ENCODE measurements at places on chromosomes 2 and 18.

DNA sequence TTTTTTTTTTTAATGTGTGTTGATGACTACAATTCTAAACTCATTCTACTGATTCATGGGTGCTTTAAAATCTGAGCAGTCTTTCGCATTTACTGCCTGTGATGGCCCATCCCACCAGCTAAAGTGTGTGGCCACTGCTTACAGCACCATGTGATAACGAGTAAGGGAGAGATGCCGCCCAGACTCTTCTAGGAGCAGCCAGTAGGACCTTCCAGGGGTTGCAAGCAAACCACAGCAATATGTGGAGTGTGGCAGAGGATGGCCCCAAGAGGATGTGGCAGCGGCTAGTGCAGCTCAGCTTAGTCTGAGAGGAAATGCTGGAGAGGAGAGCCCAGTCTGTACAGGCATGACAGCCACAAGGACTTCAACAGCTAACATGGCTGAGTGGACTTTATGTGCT lies 14.9 kb downstream of the IL1B start:
- no peak for DNase-seq

DNA sequence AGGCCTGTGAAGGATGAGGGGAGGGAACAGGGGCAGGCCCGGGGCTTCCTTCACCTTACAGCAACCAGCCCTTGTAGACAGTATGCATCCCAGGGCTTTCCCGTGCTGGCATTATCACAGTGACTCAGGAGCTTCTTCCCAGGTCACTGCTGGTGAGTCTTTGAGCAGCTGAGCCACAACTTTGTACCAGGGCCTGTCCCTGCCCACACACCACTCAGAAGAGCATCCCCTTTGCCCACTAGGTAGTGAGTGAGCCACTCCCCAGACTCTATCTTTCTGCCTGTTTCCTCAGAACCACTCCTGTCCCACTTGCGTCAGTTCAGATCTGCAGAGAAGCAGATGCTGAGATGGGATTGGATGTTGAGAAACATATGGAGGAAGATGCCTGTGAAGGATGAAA lies 69.6 kb upstream of the ALPP start:
- no peak for DNase-seq

- no peak for DNase-seq
These were observed 88.3 kb downstream of the RHOB start for GRCh38 chr2:20534913-20535801.

DNA sequence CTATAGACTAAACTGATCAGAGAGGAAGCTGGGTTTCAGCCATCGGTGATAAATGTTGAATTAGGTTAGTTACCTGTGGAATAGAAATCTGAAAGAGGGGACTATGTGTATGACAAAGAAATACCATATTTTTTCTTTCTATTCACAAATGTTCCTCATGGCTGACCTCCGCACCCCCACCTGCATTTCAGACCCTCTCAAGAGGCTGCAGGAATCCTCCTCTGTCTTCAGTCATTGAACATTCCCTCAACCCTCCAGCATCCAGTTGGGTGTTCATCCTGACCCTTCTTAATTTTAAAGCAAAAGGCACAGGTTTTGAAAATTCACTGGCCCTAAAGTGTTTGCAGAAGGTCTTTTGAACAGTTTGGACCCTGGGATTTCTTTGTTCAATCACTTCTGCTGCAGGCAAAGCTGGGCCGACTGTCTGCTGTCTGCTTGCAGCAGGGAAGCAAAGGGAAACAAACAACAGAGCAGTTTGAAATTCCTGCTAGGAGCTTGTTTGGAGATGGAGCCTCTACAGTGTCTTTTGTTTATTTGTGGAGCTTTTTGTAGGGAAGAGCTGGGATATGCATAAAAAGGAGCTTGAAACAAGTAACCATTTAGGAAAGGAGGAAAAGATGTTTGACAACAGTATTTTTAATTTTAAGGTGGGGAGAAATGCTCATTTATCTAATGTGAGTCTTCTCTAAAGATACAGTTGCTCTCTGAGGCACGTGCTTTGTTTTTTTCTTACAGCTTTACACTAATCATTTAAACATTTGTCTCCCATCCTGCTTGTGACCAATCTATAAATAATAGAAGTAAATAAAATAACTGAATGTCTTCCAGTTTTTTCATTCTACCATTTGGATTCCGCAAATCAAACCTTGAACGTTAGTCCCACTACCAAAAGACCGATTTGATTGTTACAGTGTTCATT lies 213.3 kb upstream of the MMADHC start:
- no peak for DNase-seq

GRCh38 chr2:220892018-220892634 lies 680.0 kb downstream of the EPHA4 start:
- no peak for DNase-seq

DNA sequence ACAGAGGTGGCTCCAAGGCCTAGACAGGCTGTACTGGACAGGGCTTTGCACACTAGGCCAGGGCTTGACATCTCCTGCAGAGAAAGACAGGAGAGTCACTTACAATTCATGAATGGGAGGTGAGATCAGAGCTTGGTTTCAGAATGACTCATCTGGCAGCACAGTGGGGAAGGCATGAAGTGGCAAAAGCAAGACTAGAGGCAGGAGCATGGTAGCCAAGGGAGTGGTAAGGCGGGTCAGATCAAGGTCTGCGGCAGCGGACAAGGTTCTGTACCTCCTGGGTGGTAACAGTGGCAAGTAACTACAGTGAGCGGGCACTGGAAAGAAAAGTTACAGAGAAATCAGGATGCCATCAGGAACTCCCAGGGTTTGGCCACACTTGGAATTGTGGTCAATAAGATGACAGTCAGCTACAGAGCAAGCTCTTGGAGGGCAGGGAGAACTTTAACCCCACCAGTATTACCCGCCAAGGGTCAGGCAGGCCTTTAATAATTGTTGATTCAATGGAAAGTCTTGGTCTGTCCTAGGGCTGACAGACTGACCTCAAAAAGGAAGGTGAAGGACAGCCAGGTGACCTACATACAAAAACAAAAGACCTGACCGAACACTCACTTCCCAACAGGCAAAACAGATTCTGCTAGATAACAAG lies 5.7 kb downstream of the MCFD2 start:
- DNase-seq = no peak

GRCh38 chr2:187319441-187320108 lies 128.5 kb downstream of the CALCRL start:
- DNase-seq = no peak

DNA sequence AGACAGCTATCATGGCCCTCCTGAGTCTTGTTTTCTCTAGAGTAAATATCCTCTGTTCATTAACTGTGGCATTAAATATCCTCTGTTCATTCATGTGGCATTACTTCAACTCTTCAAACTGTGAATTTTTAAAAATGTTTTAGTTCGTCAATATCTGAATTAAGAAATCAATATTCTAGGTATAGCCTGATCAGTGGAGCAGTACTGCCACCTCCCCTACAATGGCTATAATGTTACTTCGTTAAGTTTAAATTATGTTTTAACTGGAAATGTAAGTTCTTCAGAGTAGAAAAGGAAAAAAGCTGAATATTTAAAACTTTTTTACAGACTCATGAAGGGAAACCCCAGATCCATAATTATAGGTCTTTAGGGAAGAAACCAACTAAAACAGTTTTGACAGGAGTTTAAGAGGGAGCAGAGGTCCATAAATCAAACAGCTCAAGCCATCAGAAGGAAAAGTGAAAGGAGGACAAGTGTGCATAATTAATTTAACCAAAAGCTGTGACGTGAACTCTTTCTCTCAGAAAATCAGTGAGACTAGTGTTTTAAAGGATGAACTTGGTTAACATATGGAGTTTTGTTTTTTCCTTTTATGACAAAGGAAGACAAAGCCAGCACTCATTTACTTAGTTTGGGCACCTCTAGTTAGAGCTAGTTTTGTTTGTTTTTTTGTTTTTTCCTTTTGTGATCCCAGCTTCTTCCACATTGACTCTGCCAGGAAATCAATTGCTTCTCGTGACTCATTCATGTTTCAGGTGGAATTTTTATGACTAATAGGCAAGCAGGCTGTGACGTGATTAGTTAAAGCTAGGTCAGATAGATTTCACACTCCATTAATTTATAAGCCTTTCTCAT lies 44.9 kb downstream of the RBBP8 start:
- no peak for DNase-seq

DNA sequence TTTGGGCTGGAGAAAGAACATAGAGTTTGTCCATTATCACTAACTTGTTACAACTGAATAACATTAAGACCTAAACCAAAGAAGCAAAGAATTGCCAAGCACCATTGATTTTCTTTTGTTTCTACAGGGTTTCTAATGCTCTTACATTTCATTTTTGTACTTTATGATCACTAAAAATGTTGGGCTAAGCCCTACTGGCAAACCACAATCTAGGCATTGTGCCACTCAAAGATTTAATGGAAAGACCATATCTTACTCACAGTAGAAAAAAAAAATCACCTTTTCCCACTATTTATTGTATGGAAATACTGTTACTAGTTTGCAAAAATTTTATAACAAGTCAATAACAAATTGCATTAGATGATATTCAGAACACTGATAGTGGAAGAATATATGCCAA lies 447.4 kb upstream of the PKDCC start:
- no peak for DNase-seq

Measured in left hindlimb (tissue), 1 donor.